ENCODE measurements at places on chromosomes 7 and 10.
A peak's percentile ranks its signal among the peaks of the same experiment; 100 is the strongest.

- no peak for DNase-seq
Measured at GRCh38 chr7:149369497-149369896, 91.4 kb downstream of the ZNF777 start.

DNA sequence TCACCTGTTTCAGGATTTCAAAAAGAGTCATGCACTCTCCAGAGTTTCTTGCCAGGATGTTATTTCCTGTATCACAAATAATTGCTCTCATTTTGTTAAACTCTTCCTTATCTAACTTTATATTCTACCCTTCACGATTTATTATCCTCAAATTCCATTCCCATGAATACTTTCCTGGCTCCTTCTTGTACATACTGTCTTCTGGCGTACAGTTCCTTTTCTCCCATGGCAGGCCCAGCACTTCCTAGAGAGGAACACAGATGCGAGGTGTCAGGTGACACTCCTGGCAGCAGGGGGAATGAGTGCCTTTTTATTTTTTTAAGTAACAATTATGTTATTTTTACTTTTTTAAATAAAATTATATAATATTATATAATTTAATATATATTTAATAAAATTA, 411.9 kb downstream of the TFEC start:
- no peak for DNase-seq

DNA sequence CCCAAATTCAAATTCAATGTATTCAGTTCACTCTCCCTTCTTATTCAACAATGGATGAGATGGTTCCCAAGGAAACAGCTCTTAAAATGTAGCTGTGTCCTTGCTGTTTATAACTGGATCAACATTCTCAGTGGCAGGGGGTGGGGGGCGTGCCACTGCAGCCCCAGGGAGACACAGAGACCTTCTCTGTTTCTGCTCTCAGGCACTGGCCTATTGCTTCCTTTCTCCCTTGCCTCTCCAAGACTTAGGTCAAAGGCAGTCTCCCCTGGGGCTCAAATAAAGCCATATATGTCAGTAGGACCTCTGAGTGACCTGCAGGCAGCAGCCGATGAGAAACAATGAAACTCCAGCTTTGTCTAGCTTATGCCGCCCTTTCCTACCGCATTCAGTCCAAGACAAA, 20.7 kb downstream of the VSTM4 start:
- no peak for DNase-seq

DNA sequence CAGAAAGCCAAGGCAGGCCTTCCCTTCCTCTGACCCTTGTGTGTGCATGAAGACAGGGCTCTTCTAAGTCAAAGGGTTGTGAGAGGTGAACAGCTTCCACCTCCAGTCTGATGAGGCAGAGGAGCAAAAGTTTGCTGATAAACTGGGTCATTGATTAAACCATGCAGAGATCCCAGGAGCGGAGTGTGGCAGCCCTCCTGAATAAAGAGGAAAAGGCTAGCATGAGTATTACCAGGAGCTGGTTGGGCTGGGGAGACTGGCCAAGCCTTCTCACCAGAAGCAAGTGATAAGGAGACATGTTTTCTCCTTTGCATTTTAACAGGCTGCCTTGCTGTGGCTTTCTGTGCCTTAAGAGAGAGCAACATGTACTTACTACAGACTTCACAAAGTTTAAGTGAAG, 10.2 kb downstream of the LMOD2 start:
- DNase-seq: no peak

GRCh38 chr7:66258409-66258808, 53.3 kb downstream of the TPST1 start:
- DNase-seq: peak; percentile 40

- DNase-seq: no peak
Measured at GRCh38 chr10:86305521-86305920, 61.1 kb downstream of the GRID1 start.

- DNase-seq: no peak
Measured at GRCh38 chr10:2844925-2845324, 222.4 kb upstream of the PFKP start.

GRCh38 chr10:62638062-62638477, 166.4 kb upstream of the ADO start:
- DNase-seq: no peak

GRCh38 chr7:1787681-1788235, 117.7 kb downstream of the ELFN1 start:
- no peak for DNase-seq

DNA sequence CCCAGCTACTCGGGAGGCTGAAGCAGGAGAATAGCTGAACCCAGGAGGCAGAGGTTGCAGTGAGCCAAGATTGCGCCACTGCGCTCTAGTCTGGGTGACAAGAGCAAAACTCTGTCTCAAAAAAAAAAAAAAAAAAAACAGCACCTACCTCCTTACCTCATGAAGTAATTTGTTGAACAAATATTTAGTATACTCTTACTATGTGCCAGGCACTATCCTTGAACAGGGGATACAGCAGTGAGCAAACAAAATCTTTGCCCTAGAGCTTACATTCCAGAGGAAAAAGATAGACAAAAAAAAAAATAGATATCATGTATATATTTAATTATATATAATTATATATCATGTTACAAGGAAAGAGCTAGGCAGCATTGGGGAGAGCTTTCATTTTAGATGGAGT, 36.4 kb upstream of the HERPUD2 start:
- DNase-seq: no peak

- DNase-seq: peak; percentile 89
Measured at GRCh38 chr7:31883761-31884164, 186.4 kb downstream of the PDE1C start.

GRCh38 chr10:79092292-79092896, 23.6 kb downstream of the ZMIZ1 start:
- DNase-seq: no peak

- DNase-seq: no peak
Measured at GRCh38 chr10:30992681-30993080, 39.0 kb downstream of the ZNF438 start.

DNA sequence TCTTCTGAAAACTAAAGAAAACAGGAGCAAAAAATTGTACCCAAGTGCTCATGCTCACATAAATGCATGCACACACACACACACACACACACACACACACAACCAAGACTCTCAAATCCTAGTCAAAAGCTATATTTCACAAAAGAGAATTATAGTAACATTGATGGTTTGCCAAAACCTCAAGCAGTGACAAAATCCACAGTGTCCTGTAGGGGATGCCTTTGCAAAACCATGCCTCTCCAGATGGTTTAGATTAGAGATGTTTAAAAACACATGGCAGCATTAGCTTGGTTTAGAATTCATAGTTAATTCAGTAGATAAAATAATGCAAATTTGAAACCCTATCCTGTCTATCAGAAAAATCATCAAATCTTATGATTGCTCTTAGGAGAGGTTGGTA, 232.2 kb downstream of the DYNC1I1 start:
- DNase-seq: no peak

DNA sequence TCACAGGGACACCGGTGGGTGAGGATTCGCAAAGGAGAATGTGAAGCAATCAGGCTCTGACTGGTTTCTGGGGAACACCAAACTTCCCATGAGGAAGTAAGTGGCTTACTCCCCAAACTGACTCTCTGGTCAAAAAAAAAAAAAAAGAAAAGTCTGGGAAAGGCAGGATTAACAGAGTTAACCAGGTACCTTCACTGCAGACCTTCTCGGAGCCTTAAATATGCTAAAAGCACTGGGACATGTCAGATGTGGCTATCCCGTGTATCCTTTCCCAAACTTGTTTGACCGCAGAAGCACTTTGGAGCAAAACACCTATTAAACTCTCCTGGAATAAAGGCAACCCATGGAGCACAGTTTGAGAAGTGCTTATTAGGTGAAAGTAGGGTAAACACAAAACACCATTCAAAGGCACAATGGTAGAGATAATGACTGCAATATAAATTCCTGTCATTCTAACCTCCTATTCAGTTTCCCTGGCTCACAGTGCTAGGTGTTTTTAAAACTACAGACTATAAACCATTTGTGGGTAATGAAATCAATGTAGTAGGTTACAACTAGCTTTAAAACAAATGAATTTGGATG, 44.1 kb upstream of the MXI1 start:
- DNase-seq: no peak

DNA sequence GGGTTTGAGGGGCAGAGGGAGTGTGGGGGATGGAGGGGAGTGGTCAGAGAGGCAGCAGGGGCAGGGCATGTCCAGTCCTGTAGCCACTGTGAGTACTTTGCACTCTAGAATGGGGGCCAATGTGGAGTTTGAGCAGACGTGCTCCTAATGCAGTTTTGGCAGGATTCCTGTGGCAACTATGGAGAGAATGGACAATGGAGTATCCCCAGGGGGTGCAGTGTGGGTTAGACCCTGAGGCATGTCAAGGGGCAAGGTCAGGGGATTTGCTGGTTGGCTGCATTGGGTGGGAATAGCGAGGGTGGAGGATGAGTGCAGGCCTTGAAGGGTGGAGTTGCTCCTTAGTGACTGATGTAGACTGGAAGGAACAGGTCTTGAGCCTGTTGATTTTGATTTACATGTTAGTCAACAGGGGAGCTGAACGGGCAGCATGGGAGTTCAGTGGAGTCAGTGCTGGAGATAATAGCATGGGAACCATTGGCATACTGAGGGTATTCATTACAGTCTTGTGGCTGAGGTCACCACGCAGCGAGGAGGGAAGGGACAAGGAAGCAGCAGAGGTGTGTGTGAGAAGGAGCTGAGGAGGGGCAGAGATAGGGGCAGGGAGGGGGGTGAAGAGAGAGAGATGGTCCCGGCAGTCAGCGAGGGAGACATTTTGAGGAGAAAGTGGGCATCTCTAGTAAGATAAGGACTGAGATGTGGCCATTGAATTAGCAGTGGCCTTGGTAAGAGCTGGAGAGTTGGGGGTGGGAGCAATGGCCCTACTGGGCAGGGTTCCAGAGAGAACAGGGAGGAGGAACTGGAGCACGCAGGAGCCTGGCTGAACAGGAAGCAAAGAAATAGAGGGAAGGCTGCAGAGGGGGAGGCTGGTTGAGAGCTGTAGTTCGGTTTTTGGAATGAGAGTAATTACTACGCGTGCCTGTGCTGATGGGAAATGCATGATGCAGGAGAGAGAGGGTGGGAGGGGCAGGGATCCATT, 112.7 kb downstream of the CCNY start:
- DNase-seq: peak; percentile 58

DNA sequence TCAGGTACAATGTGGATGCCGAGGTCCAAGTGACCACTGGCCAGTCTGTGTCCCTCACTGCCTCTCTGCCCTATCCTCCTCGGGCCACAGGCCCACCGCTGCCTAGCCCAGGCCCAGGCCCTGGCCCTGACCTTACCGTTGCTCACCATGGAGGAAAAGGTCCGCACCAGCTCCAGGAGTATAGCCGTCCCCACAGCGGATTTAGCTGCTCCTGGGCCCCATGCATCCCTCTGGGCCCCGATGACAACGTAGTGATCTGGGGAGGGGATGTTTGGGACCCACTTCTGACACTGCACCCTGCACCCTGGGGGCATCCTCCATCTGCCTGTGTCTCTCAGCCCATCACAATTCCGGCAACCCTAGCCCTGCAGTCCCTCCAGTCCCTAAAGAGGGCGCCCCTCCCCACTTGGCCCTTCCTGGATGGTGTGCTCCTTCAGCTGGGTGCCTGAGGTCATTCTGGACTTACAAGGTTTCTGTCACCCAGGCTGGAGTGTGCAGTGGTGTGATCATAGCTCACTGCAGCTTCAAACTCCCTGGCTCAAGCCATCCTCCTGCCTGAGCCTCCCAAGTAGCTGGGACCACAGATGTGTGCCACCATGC, 12.1 kb downstream of the TFR2 start:
- DNase-seq: no peak

GRCh38 chr7:127391591-127392181, 822 bp downstream of the ZNF800 start:
- DNase-seq: peak; percentile 3

All from globus pallidus (tissue), 1 donor.